ENCODE measurements at places on chromosomes 5 and 9.

GRCh38 chr9:88949961-88950340, 41.3 kb upstream of the S1PR3 start:
- peak; percentile 57 for DNase-seq

- DNase-seq: no peak
Measured at GRCh38 chr9:38671748-38672147, 48.2 kb downstream of the FAM240B start.

DNA sequence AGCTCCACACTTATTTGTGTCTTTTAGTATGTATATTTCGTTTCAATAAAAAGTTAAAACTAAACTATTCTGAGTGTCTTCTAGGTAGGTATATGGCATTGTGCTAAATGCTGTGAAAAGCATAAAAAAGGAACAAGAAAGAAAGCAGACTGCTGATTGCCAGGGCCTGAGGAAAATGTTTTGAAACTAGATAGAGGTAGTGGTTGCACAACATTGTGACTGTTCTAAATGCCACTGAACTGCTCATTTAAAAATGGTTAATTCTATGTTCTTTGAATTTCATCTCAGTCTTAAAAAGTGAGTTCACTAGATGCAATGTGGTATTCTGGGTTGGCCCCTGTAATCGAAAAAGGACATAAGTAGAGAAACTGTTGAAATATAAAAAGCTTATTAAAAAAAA, 2.6 kb upstream of the ALAD start:
- DNase-seq: no peak

- no peak for DNase-seq
Measured at GRCh38 chr5:96173366-96173765, 211.7 kb upstream of the ELL2 start.

GRCh38 chr5:66223637-66224036, 79.5 kb downstream of the SREK1 start:
- DNase-seq: no peak

DNA sequence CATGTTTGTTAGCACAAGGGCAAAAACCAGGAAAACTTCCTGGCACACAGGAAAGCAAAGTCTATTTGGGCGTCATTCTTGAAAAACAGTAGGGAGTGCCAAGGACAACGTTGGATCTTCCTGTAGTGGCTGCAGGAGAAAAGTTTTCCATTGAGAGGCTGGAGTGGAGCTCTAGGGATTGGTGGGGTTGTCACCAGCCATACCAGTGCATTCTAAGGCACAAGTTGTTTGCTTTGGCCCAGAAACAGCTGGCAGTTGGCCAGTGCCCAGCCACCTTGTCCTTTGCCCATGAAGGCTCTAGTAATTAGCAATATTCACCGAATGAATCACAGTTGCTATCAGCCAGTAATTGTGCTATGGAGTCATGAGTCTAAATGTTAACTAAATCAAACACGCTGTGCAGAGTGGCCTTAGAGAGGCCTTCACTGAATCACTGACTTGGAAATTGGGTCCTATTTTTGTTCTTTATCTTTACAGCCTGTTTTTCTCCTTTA, 26.4 kb downstream of the TNFSF15 start:
- DNase-seq: no peak

DNA sequence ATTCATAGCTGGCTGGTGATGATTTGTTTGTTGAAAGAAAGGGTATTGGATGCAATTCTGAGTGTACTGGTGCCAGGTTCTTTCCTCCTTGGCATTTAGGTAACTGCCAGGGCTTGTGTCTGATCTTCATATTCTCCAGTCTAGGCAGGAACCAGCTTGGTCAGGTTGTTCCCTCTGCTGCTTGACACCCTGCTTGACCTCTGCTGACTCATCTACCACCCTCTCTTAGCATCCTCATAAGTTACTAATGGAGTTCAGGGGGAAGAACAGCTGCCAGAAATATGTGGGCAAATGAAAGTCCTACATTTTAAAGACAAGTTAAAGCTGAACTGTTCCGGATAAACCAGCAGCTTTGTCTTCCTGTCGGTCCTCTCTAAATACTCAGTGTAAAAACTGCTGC, 116.1 kb upstream of the TNC start:
- DNase-seq: no peak

- DNase-seq: no peak
Measured at GRCh38 chr9:12716823-12717600, 23.8 kb downstream of the TYRP1 start.

GRCh38 chr5:13606051-13606450, 338.4 kb downstream of the DNAH5 start:
- no peak for DNase-seq

DNA sequence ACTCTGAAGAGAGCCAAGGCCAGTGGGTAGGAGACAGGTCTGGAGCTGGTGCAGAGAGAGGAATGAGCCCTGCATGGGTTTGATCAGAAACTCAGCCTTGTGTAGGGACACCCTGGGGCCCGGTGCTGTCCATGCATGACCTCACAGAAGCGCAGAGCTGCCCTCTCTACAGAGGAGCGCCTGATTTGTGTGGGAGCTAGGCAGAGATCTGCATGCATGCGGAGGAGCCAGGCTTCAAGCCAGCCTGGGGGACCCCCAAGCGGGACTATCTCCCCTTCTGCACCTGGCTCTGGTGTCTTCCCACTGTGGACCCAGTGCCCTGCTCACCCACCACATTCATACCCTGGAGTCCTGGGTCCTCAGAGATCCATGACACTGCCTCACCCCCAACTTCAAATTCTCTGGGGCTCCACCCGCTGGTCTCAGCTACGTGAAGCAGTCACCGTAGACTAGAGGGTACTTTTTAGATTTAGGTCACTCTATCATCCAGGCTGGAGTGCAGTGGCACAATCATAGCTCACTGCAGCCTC, 2.6 kb upstream of the LCN2 start:
- DNase-seq: no peak

GRCh38 chr9:128689820-128690683, 1.0 kb downstream of the SET start:
- peak; percentile 44 for DNase-seq

DNA sequence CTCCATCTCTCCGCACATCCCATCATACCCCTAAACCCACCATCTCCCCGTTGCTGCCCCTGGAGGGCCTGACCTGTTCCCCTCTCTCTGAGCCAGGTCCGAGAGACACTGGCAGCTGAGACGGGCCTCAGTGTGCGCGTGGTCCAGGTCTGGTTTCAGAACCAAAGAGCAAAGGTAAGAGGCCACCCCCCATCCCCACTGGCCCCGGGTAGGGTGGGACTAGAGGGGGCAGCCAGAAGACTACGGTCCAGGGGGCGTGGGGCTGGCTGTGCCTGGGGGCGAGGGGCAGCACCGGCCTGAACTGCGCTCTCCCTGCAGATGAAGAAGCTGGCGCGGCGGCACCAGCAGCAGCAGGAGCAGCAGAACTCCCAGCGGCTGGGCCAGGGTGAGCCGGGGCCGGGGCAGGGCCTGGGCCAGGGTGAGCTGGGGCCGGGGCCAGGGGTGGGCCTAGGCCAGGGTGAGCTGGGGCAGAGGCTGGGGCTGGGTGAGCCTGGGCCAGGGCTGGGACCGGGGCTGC, 79.8 kb downstream of the LMX1B start:
- no peak for DNase-seq

DNA sequence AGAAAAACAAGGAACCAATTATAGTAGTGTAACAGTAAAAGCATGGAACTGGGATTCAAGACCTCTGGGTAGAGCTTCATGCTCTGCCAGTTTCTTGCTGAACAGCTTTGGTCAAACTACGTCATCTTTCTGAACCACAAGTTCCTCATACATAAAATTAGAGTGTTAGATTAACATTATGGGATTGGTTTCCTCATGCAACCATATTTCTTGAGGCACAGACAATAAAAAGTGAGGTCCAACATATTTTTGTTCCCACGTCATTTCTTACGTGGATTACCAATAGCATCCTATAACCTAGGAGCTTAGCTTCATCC, 354.8 kb downstream of the TMEM232 start:
- no peak for DNase-seq

GRCh38 chr9:110994771-110995241, 43.5 kb downstream of the LPAR1 start:
- DNase-seq: no peak

DNA sequence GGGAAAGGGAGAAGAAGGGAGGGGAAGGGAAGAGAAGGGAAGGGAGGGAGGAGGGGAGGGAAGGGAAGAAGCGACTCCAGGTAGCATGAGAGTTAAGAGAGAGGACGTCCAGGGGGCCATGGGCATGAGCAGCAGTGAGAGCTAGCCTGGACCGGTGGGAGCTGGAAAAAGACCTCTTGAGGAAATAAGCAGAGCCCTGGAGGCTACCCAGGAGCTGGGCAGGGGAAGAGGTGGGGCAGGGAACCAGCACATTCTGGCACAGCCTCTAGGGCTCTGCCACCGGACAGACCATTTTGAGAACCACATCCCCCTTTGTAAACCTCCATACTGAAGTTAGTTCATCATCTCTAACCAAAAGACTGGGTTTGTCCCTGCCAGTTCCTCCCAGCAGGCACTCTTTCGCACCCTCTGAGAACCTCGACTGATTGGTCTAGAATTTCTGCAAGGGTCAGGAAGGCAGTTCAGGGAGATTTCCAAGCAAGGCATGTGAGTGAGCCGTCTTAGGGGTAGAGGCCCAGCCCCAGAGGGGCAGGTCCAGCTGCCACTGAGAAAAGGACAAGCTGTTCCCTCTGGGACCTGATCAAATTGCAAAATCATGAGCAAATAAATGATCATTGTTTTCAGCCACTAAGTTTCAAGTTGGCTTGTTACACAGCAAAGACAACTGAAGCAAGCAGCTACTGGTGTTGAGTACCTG, 11.6 kb downstream of the NAIF1 start:
- DNase-seq: no peak

- DNase-seq: no peak
Measured at GRCh38 chr9:33939924-33940874, 108.5 kb downstream of the UBAP2 start.

GRCh38 chr9:131469356-131469755, 33.4 kb upstream of the POMT1 start:
- no peak for DNase-seq

GRCh38 chr5:115463983-115464382, 80.6 kb downstream of the FEM1C start:
- DNase-seq: no peak

DNA sequence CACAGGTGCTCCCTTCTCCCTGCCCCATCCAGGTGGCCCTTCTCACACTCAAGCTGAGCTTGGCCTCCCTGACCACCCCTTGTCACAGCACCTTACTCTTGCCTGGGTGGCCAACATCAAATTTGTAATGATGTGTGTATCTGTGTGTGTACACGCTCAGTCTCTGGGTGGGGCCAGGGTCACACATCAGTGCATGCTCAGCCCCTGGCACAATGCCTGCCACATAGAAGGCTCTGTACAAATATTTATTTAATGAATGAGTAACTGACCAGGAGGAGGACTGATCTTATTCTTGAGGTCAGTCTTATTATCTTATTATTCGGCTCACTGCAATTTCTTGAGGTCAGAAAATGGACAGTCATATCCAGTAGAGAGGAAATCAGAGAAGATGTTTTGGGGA, 41.3 kb upstream of the HAND1 start:
- no peak for DNase-seq

- DNase-seq: no peak
Measured at GRCh38 chr9:107029146-107029545, 166.2 kb downstream of the ZNF462 start.

DNA sequence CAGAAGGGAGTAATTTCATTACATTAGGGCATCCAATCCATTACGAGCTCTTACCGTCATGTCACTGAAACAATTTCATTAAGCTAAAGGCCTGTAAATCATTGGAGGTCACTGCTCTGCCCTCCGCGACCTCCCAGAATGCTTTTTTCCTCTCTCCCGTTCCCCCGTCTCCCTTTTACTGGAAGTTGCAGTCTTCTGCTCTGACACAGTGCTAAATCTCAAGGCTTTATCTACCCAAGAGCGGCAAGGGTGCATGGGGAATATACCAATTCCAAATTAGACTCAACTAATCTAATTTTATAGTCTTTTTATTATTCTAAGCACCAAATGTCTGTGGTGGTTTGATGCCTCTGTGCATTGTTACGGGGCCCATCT, 265.7 kb upstream of the PANK3 start:
- DNase-seq: no peak

DNA sequence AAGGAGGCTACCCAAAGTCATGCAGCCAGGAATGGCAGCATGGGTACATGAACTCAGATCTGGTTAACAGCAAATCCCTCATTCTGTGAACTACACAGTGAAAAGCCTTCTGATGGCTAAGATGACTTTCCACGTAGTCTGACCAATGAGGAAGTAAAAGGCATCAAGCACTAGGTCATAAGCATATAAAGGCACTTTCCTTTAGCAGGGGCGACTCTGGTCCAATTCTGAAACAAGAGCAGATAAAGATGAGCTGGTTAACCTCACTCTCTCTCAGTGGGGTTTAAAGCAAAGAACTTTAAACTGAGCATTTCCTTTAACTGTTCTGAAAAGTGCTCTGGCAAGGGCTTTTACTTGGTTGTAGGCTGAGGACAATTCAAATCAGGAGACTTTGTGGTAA, 21.1 kb downstream of the PSMB7 start:
- DNase-seq: peak; percentile 66

DNA sequence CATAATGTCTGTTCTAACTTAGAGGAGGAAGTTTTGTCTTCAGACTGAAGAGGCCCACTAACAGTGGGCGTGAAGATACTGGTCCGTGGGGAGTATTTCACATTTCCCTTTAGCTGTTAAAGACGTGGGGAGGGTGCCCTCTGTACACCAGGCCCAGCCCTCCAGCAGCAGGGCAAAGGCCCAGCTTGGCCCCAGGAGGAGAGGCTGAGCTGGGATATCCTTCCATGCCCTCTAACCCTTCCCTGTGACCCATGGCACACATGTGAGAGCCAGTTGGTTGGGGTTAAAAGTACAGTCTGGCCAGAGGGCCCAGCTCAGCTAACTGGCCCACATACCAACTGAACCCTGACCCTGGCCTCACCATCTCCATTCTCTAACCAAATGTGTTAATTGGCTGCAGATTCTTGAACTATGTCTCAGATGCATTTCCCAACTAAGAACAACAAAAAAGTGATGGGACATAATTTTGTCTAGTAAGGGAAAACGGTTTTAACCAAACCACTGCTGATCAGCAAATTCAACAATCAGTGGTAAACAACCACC, 74.4 kb downstream of the LHFPL2 start:
- no peak for DNase-seq

GRCh38 chr5:78260771-78261170, 33.7 kb downstream of the AP3B1 start:
- no peak for DNase-seq

- no peak for DNase-seq
Measured at GRCh38 chr5:133639850-133640528, 27.6 kb upstream of the FSTL4 start.

DNA sequence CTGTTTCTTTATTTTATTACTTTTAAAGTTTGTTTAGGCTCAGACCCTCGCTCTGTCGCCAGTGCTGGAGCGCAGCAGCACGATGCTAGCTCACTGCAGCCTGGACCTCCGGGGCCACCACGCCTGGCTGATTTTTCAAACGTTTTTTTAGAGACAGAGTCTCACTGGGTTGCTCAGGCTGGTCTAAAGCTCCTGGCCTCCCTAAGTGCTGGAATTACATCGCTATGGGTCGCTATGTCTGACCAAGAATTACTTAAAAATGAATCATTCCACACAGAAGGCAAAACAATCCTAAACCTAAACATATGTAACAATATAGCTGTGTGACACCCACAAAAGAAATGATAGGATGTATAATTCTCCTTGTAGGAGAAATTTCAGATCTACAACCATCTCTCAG, 86.9 kb upstream of the SIMC1 start:
- DNase-seq: no peak

GRCh38 chr5:137876101-137876500, 8.4 kb downstream of the MYOT start:
- DNase-seq: no peak
